ENCODE measurements at places on chromosomes 3 and 15.

DNA sequence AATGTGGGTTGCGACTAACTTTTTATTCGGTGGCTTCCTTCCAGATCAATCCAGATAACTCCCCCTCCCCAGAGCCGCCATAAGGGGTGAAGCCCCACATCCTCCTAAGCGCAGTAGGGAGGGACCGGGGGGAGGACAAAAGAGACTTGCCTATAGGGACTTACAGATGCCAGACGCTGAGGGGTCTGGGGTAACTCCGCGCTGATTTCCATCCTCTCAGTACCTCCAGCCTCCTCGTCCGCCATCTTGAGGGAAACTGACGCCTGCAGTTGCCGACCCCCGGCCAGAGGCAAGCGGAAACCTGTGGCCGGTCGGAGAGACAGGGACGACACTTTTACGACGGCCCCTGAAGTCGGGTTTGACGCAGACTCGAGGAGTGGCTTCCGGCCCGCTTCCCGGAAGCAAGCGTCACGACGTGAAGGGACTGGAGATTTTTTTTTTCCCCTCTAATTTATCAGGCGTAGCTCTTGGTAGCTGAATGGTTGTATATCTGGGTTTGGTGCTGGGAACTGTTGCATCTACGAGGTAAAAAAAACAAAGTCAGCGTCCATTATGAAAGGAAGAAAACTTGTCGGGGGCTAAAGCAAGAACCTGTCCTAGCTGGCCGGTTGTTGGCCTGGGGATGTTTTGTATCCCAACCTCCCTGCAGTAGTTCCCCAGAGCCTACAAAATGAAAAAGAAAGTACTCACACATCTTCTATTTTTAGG is at the start of gene UBR1:
Gene UBR1, minus strand, starts transcription at position 261 of the 708 bp plus-strand sequence. Its CDS starts 16 bp downstream, at position 245.
- peak; percentile 95 for DNase-seq

- DNase-seq: no peak
Measured at GRCh38 chr3:157418104-157418503, 18.5 kb upstream of the PTX3 start.

- DNase-seq: peak; percentile 32
Measured at GRCh38 chr15:32657198-32657883, 15.8 kb downstream of the SCG5 start.

DNA sequence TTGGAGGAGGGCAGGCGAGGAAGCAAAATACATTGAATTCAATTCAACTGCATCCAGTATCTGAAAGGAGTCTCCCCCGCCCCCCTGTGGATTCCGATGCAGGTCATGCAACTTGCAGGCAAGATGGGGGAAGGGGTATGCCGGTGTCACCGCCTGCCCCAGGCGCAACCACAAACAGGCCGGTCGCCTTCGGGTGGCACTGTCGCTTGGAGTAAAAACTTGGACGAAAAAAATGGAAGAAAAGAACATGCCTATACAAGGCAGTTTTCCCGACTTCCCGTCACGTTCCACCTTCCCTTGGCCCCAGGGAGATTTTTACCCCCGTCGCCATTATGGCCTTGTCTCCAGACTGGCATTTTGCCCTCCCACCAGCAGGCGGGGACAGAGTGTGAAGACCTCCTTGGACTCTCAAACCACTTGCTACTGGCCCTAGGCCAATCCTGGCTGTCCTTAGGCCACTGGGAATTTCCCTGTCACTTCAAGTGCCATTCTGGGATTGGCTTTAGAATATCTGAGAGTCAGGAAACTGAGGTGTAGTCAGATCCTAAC is 1.6 kb upstream of the NTRK3 start:
- no peak for DNase-seq

DNA sequence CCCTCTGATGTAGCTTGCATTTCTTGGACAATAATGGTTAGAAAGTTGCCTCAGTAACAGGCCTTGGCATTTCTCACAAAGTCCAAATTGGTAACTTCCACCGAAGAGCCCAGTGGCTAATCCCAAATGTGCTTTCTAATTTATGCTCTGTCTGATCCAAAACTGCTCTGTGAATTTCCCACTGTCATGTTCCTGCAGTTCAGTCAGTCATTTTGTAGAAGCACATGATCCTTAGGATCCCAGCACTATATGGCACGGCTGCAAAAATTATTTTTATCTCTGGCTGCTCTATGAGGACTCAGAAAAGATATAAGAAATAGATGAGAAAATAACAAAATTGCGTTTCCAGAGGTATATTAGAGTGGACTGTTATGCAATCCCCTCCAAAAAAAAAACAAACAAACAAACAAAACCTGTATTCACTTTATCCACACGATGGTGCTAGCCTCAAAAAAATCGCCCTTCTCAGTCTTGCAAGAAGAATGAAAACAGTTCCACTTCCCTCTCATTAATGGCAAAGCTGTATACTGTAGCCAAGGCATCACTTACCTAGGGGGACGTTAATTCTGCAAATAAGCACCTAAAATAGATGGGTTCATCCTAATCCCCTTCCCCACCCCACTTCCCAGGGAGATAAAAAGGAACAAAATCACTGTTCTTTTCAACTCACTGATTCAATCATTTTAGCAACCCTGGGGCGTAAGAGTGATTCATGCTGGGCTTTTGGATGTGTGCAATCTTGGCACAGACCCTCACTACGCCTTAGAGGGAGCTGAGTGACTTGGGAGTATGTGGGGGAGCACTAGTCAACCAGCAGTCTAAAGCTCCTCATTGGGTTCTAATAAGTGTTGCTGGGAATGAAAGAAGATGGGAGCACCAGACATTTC is 61.3 kb downstream of the TMCO5A start:
- peak; percentile 13 for DNase-seq

DNA sequence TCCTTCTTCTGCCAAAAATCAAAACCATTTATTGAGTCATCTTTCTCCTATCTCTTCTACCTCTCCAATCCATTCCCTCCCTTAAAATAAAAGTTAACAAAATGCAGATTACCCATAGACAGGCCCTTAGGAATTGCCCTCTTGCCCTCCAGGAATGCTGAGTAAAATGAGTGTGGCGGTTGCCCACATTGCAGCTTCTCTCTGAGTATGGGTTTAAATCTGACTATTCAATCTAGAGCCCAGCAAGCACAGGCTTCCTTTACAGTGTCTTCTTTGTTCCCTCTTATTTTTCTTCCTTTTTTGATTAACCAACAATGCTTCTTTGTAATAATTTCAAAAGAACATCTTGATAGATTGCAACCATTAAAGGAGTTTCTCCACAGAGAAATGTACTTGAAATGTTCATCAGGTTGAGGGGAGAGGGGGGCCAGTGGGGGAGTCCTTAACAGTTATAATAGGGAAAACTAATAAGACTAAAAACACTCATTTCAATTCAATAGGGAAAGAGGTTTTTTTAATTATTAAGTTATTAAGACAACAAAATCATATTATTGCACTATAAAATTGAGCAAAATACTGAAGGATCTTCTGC is 135.3 kb upstream of the LMCD1 start:
- no peak for DNase-seq

DNA sequence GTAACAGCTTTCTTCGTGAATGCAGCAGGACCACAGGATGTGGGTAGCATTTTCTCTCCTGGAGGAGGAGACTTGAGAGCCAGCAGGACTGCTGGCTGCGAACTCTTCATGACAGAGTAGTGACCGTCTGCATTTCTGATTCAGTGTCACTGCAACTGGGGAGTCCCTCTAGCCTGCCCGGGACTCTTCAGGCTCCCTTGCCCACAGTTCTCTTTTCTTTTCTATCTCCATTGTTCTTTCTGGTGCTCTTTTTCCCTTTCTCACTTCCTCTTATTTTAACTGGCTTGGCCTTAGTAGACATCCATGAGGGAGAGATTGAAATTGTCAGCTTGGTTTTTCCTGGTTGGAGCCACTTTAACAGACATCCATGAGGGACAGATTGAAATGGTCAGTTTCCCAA is 49.9 kb upstream of the P2RY1 start:
- no peak for DNase-seq

GRCh38 chr3:135109681-135110080 is 314.6 kb downstream of the EPHB1 start:
- DNase-seq: no peak

DNA sequence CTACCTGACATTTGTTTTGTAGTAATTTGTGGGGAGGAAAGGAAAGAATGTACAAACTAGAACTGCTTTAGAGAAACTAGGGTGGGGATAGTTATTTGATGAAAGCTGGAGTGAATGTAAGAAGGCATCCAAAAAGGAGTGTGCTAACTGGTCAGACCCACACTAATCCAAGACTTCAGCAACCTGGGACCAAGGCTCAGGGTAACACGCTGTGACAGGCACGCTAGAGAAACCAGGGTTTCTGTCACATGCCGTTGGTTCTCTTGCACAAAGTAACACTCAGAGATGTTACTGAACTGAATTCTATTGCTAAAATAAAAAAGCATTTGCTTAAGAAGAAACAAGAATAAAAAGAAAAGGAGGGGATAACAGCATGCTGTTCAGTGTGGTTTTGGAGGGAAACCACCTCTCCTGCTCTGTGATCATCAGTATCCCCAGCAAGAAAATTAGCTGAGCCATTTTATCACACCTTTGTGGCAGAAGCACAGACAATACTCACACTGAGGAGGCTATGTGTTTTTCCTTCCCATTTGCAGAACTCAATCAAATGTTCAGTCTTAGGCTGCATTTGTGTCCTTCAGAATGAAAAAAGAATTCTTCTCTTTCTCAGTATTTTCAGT is 2.8 kb upstream of the CCDC80 start:
- no peak for DNase-seq

DNA sequence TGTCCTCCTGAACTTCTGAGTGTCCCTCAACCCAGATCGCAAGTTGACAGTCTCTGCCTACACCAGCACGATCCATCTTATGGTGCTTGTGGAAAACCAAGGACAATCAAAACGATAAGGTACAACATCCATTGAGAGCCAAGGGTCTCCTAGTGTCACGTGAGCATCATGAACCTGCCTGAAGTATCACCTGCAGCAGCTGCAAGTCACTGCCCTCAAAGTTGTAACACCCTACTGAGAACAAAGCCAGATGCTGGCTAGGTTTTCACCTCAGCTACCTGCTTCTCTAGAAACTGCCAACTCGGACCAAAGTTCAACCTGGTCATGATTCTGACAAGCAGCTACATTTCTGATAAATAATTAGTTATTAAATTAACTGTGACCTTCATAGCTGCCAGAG is 17.5 kb downstream of the C2CD4B start:
- DNase-seq: no peak

GRCh38 chr3:47283193-47283537 is 421 bp downstream of the KLHL18 start:
- DNase-seq: no peak

DNA sequence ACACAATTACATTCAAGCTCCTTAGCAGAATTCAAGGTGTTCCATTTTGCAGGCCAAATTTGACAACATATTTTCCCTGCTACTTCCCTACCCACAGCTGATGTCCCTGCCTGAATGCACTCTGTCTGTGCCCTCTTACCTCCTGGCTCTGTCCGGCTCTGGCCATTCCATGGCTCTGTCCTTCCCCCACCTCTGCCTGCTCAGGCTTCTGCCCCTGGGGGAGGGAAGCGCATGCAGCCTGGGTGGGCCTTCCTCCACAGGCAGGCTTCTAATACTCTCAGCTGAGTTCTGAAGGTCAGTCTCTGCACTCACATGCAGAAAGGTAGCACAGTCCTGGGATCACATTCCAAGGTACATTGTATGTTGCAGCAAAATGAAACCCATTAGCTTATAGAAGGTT is 113.6 kb upstream of the CACNA2D3 start:
- DNase-seq: no peak

- DNase-seq: no peak
Measured at GRCh38 chr3:172107403-172107802, 68.0 kb downstream of the FNDC3B start.

DNA sequence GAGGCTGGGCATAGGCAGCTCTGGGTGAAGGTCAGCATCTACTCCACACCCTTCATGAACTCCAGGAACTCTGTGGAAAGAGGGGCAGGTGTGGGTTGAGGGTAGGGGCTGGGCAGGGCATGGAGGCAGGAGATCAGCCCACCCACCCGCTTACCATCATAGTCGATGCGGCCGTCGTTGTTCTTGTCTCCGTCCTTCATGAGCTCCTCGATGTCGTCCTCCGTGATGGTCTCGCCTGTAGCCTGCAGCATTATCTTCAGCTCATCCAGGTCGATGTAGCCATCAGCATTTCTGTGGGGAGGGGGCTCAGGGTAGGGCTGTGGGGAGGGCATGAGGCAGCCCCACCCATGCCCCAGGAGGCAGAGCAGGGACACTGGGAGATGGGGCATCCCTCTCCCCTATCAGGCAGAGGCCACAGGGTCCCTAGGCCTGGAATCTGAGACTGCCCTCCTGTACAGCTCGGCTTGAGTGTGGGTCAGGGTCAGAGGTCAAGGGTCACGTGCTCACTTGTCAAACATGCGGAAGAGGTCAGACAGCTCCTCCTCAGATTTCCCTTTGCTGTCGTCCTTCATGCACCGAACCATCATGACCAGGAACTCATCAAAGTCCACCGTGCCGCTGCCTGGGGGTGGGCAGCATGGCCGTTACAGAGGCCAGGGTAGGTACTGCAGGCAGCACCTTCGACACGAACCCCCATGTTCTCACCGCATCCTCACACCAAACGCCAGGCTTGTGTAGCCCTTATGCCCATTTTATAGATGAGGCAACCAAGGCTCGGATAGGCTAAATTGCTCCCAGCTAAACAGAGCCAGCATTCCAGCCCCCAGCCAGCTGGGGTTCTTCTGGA is 2.4 kb downstream of the TNNC1 start:
- no peak for DNase-seq

DNA sequence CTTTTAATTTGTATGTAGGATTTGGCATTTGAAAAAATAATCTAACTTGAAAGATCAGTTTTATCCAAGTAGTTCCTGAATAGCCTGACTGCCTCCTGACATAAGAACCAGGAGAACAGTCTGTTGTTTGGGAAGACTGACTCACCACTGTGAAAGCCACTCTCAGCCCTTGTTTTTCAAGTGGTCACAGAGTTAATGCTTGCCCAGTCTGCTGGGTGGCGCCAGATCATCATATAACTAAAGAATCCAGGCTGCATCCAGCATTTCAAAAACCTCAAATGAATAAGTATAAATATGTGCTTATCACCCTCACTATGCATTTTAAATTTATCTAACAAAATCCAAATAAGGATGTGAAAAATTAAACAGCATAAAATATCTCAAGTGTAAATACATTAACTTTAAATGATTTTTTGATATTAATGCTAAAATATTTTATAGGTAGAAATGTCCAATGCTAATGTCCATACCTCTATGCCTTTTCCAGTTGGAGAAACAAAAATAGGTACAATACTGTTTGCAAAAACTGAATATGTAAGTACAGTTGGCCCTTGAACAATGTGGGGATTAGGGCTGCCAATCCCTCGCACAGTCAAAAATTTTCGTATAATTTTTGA is 26.9 kb upstream of the ZBBX start:
- no peak for DNase-seq

- DNase-seq: no peak
Measured at GRCh38 chr3:13524979-13525669, 23.8 kb upstream of the FBLN2 start.

DNA sequence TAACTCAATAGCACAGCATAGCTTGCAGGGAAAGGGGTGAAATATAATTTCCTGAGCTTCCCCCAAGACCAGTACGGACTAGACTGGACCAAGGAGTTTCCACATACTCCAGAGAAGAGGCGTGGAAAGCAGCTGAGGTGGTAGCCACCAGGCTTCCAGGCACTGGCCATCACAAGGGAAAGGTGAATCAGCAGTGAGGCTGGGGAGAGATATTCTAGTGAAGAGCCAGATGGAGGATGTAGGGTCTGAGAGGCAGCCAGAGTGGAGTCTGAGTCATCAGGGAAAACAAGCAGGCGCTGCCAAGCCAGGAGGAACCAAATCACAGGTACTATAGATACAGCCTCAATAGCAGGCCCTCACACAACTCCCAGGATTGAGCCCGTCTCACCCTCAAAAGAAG is 9.6 kb upstream of the RASA2 start:
- no peak for DNase-seq

GRCh38 chr3:69292185-69292584 is 93.7 kb downstream of the FRMD4B start:
- DNase-seq: no peak

All from NCI-H2171 (cell line).